ENCODE measurements at places on chromosomes 6 and 20.

DNA sequence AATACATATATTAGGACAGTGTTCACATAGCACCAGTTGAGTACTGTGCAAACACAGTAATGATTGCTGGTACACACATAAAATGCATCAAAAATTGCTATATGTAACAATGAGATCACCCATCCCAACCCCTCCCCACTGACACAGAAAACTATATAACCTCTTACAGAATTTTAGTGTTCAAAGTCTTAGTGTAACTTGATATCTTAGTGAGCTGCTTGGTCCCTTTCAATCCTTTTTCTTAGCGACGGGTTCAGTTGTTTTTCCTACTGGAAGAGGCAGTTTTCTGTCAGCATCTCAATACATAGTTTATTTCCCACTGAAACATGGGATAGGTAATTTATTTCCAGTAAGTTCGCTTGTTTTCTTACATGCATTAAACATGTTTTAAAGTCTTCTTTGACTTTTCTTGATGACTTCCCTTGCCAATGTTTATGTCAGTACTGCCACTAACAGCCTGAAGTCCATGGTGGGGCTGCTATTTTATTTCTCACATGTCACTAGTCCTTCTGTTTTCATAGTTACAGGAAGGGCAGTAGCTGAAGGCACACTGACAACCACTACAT, 96.4 kb upstream of the FOXC1 start:
- no peak for DNase-seq

GRCh38 chr6:43739642-43740091, 30.3 kb upstream of the VEGFA start:
- DNase-seq: no peak

DNA sequence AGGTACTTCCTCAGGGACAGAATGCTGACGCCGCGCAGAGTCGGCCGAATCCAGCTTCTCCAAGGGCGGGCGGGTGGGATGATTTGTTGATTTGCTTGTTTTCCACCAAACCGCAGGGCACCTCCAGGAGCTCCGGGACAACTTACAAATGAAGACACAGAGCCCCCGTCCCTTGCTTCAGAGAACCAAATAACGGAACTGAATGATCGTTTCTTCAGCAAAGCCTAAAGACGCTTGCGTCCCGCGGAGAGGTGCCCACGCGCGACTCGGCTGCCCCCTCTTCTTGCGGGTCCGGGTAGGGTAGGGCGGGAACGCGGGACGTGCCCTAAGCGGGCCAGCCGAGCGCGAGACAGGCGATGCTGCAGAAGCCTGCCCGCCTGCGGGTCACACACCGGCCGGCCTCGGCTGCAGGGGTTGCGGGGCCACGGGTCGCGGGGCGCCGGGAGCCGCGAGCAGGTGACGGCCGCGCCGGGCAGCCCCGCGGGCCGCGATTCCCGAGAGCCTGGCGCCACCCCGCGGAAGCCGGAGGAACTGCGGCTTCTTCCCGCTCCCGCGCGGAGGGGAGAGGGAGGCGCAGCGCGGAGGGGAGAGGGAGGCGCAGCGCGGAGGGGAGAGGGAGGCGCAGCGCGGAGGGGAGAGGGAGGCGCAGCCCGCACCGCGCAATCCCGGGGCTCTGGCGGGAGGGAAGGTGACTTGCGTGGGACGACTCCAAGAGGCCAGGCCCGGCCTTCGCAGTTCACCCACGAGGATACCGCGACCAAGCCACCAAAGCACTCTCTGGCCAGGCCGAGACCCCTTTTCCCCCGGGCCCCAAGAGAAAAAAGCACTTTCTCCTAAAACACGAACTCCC, 7.7 kb upstream of the FOXF2 start:
- DNase-seq: peak; percentile 43

- DNase-seq: no peak
Observed at GRCh38 chr6:154440022-154440421, 70.5 kb downstream of the CNKSR3 start.

DNA sequence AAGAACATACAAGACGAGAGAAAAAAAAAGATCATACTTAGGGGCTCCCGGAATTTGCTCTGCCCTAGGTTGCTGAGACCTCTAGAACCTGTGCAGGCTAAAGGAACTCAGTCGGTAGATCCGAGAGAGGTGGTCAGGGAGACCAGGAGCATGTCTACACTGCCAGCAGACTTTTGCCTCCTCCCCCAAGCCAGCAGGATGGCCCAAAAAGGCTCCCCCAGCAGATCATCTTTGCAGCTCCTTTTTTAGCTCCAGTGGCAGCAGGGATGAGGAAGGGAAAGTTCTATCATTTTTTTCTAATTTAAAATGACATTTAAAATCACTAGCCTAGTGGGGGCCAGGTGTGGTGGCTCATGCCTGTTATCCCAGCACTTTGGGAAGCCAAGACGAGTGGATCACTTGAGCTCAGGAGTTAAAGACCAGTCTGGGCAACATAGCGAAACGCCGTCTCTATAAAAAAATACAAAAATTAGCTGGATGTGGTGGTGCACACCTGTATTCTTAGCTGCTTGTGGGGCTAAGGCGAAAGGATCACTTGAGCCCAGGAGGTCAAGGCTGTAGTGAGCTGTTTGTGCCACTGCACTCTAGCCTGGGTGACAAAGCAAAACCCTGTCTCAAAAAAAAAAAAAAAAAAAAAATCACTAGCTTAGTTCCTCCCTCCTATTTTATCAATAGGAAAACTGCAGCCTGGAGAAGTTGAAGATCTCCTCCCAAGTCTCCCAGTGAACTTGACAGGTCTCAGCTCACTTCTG, 69.3 kb upstream of the MYL9 start:
- DNase-seq: no peak

- peak; percentile 47 for DNase-seq
Observed at GRCh38 chr20:24742436-24742835, 206.6 kb upstream of the CST7 start.

GRCh38 chr6:29705389-29706231, 17.6 kb upstream of the HLA-F start:
- no peak for DNase-seq

- DNase-seq: no peak
Observed at GRCh38 chr20:16212790-16213189, 360.5 kb downstream of the KIF16B start.

DNA sequence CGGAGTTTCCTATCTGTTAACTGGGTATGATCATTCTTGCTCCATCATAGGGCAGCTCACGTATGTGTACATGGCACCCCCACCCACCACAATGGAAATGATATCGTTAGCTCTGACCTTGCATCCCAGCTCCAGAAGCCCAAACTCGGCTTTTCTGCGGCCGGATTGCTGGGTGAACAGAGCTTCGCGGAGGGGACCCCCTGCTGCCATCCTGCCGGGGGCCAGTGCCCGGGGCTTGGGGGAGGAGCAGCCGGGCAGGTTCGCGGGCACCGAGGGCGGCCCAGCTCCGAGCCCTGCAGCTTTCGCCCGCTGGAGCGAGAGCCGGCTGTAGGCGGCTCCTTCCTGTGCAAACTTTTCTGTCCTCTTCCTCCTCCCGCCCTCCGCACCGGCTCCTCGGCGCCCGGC, 24.9 kb upstream of the FUCA2 start:
- DNase-seq: no peak

GRCh38 chr6:18712595-18712994, 325.4 kb downstream of the RNF144B start:
- DNase-seq: no peak

GRCh38 chr6:33123732-33124524, 48.1 kb downstream of the HLA-DPB1 start:
- peak; percentile 60 for DNase-seq

DNA sequence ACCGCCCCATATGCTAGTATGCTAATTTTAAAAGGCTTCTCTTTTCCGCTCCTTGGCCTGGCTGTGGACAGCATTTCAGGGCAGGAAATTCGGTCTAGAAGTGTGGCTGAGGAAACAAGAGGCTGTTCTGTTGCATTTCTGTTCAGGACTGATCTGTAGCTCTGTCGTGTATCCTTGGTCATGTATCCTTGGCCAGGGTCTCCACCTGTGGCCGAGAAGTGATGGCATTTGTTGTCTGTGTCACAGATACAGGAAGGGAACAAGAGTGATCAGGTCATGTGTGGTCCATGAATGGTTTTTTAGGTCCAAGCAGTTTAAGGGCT, 300.5 kb upstream of the SUPT3H start:
- no peak for DNase-seq

- DNase-seq: no peak
Observed at GRCh38 chr20:2820896-2821869, 5.0 kb downstream of the TMEM239 start.

- no peak for DNase-seq
Observed at GRCh38 chr6:41546475-41546865, 289 bp downstream of the FOXP4 start.

DNA sequence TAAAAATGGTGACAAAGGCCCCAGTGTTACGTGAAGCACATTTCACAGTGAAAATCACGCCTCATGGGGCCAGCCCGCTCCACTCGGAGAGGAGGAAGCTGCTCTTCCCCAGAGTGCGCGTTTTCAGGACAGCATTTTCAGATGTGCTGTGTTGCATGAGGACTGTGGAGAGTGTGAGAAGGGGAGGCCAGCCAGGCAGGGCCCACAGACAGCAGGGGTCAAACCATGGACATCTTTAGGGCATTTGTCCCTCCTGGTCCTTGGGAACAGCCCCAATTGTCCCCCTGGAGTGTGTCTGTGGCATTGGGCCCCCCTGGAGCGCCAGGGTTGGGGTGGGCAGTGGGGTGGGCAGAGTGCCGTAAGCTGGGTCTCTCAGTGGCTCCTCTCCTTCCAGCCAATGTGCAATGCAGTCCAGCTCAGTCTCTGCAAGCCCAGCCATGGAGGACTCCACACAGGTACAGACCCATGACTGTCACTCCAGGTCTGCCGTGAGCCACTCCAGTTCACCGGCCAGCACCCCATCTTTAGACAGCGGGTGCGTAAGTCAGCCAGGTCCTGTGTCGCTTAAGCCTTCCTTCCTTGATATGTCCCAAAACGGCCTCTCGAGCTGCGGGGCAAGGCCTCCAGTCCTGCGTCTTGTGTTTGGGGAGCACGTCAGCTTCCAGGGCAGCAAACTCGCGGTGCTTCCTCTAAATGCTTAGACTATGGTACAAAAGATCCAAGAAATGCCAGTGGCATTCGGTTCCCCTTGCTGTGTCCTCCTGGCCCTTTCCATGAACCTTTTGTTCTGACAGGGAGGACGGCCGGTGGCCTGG, 159.3 kb upstream of the AFDN start:
- no peak for DNase-seq

DNA sequence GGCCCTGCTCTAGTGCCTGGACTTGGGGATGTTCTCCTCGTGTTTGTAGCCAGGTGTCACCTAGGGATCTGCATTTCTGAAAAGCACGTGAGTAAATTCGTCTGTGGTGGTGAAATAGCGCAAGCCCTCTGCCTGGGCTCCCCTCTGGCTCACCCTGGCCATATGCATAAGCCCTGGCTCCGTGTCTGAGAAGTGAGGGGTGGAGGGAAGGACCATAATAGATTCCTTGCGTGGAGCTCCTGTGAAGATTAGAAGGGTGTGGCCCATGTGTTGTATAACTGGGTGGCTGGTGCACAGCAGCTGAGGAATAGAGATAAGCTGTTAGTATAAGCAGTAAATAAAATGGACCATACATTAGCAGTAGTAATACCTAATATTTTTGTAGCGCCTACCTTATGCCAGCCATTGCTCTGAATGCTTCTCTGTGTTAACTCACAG, 4.8 kb downstream of the BCAS1 start:
- no peak for DNase-seq
